ENCODE measurements at places on chromosomes 16 and 17.

DNA sequence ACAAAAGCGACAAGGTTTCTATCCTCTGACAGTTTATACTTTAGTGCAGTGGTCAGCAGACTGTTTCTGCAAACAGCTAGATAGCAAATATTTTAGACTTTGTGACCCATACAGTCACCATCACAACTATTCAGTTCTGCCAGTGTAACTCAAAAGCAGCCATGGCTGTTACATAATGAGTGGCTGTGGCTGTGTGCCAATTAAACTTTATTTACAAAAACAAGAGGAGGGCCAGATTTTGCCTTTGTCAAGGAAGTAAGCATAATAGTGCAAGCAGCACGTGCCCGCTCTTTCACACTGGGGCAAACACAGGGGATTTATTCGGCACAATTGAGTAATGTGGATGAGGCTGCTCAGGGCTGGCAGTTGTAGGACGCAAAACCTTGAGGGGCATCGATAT, 551.5 kb downstream of the MAF start:
- no peak for DNase-seq

DNA sequence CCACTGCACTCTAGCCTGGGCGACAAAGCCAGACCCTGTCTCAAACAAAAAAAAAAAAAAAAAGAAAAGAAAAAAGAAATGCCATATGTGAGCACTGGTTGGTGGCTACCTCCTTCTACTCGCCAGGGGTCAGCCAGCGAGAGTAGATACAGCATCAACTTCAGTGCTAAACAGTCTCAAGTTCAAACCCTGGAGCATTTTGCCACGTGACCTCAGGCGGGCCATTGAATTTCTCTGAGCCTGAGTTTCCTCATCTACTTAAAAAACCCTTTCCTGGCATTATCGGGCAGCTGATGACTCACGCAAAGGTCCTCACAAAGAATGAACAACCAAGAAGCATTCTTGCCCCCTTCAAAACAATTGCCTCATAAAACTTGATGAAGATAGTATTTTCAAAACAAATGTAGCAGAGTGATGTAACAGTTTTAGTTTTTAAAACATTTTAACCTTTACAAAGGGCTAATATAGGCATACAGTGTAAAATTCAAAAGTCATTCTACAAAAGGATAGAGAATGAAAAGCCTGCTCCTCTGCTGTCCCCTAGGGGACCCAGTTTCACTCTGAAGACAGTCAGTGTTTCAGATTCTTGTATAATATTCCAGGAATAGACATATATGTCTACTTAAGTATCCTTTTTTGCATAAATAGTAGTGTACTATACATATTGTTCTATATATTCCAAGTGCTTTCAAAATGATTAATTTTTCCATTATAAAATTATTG, 28.4 kb downstream of the DNAH2 start:
- peak; percentile 95 for DNase-seq

GRCh38 chr17:3911271-3912053, 4.8 kb downstream of the P2RX1 start:
- no peak for DNase-seq

- peak; percentile 42 for DNase-seq
Observed at GRCh38 chr17:32335046-32335445, 6.9 kb downstream of the C17orf75 start.

DNA sequence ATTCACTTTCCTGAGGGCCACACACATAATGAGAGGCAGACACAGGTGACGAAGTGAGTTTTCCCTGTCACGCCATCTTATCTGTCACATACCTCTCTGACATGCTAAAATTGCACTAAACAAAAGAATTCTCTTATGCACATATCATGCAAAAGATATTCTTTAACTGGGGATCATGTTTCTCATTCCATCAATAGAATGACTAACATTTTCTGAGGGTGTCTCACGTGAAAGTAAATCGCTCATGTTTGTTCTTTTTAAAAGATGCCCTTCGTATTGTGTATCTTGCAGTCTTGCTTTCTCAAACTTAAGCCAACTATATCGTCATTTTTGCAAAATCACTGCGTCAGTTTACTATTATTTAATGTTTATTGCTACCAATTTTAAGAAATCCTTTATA, 306.4 kb downstream of the WWOX start:
- no peak for DNase-seq

- DNase-seq: peak; percentile 97
Observed at GRCh38 chr16:16073891-16074881, 124.8 kb downstream of the ABCC1 start.

- no peak for DNase-seq
Observed at GRCh38 chr17:70525961-70526360, 356.6 kb downstream of the KCNJ2 start.

DNA sequence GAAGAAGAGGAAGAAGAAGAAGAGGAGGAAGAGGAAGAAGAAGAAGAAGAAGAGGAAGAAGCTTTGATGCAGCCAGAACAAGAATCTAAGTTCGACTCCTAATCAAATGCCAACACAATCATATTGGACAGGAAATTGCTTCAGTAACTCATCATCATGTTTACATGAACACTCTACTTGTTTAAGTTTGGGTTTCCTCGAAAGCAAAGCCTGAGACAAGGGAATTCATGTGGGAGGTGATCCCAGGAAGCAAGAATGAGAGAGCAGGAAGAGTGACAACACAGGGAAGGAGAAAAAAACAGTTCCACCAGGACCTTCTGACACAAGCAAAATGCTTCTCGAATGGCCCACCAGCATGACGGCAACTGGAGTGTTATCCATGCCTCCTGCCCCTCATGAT, 279.0 kb downstream of the PMP22 start:
- DNase-seq: peak; percentile 24

GRCh38 chr17:76095943-76096342, 7.6 kb downstream of the EXOC7 start:
- DNase-seq: no peak

DNA sequence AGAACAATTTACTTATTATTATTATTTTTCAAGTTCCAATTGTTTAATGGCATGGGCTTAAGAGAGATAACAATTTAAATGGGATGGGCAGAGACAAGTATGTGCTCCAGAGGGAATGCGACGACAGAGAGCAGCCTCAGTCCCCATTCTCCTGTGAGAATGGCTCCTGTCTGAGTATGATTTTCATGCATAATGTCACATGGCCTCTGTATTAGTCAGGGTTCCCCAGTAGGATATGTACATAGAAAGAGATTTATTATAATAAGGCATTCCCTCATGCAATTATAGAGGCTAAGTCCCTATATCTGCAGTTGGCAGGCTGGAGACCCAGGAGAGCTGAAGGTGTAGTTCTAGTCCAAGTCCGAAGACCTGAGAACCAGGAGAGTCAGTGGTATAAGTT, 22.9 kb upstream of the NKD1 start:
- DNase-seq: no peak

GRCh38 chr17:75349589-75349988, 55.9 kb downstream of the GRB2 start:
- DNase-seq: no peak

- no peak for DNase-seq
Observed at GRCh38 chr17:4077581-4077980, 65.2 kb downstream of the ZZEF1 start.

GRCh38 chr17:18921912-18922451, 30.0 kb upstream of the SLC5A10 start:
- no peak for DNase-seq

DNA sequence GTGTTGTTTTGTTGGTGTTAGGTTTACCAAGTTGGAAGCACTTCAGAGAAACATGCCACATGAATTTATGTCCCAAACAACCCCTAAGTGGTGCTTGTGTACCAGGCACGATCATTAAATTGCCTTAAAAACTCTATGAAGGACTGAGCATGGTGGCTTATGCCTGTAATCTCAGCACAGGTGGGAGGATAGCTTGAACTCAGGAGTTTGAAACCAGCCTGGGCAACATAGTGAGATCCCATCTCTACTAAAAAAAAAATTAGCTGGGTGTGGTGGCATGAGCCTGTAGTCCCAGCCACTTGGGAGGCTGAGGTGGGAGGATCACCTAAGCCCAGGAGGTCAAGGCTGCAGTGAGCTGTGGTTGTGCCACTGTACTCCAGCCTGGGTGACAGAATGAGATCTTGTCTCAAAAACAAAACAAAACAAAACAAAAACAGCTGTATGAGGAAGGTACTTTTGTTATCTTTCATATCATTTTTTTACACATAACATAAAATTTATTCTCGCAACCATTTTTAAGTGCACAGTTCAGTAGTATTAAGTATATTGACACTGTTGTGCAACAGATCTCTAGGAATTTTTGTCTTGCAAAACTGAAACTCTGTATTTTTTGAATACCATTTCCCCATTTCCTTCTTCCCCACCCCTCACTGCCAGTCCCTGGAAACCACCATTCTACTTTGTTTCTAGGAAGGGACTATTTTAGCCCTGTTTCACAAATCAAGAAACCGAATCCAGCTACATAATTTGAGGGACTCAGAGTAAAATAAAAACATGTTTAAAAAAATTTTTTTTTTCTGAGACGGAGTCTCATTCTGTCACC, 14.3 kb upstream of the RBBP6 start:
- DNase-seq: no peak

DNA sequence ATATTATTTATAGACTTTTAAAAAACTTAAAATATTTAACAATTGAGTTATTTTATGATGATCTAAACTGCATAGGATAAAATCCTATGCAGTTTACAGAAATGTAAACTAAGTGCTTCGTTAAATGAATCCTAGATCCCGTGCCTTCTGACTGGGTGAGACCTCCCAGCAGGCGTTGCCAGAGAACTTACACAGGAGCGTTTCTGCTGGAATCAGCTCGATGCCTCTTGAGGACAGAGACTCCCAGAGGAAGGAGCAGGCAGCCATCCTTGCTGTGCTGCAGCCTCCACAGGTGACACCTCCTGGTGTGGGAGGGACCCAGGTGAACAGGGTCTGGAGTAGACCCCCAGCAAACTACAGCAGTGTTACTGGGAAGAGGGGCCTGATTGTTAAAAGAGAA, 160.4 kb downstream of the WWOX start:
- no peak for DNase-seq

- peak; percentile 8 for DNase-seq
Observed at GRCh38 chr16:77775911-77776909, 12.2 kb upstream of the VAT1L start.

DNA sequence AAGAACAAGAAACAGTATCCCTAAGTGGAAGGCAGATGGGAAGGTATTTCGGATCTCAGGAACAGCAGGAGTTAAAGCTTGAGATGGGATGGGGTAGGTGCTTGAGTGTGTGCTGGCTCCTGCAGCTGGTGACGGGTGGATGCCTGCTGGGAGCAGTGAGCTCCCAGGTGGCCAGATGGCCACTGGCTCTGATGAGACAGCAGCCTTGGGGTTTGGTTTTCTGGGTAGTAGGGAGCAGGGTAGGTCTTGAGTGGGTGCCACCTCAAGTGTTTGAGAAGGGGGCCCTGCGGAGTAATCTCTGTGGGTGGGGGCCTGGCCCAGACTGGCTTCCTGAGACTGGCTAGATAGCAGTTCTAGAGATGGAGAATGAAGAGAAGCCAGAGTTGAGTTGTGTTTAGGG, 10.3 kb downstream of the EPN2 start:
- no peak for DNase-seq

GRCh38 chr16:22192261-22193062, 13.6 kb upstream of the EEF2K start:
- peak; percentile 87 for DNase-seq

DNA sequence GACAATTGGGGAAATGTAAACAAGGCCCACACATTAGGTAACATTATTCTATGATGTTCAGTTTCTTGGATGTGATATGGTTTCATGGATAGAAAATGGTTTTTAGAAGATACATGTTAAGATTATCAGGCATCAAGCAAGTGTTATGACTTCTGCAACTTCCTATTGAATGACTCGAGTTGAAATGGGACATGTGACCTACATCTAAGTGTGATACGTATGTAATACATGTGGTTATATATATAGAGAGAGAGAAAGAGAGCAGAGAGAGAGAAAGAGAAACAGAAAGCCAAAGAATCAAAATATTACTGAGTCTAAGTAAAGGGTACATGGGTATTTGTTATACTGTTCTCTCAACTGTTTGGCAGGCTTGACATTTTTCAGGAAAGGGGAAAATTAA, 1.7 kb downstream of the TMEM170A start:
- DNase-seq: no peak

DNA sequence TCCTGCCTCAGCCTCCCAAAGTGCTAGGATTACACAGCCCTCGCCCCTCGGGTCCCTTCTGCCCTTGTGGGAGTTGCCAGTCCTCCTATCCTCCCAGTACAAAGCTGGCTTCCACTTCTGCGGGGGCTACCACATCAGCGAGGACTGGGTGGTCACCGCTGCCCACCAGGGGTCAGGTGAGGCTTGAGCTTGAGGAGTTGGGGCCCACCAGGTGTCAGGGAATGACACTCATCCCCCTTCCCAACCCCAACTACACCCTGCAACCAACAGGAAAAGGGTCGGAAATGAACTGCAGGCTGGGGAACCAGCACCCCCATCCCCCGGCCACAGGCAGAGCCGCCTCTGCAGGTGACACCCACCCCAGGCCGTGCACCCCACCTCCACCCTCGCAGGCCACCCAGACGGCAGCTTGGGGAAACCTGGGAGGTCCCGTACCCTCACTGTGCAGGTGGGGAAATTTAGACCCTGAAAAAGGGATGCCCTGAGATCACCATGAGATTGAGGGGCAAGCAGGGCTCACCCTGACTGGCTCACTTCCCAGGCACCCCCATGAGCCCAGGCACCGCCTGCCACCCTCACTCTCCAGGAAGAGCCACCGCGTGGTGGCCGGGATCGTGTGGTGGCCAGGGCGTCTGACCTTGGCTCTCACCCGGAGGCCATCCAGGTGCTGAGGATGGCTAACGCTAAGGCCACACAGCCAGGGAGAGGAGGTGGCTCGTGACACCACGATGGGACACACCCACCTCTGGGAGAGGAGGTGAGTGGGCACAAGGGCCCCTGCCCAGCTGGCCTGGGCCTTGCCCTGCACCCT, 8.0 kb downstream of the CTRB1 start:
- DNase-seq: no peak

- peak; percentile 84 for DNase-seq
Observed at GRCh38 chr17:40317345-40317873, 8.4 kb downstream of the RARA start.

GRCh38 chr17:33396818-33397217, 103.7 kb upstream of the ASIC2 start:
- DNase-seq: no peak

Data from EL (cell line).